ENCODE measurements at places on chromosomes 3 and 15.
A peak's percentile ranks its signal among the peaks of the same experiment; 100 is the strongest.

GRCh38 chr3:142035308-142035922 is 113.9 kb downstream of the TFDP2 start:
- DNase-seq: no peak

DNA sequence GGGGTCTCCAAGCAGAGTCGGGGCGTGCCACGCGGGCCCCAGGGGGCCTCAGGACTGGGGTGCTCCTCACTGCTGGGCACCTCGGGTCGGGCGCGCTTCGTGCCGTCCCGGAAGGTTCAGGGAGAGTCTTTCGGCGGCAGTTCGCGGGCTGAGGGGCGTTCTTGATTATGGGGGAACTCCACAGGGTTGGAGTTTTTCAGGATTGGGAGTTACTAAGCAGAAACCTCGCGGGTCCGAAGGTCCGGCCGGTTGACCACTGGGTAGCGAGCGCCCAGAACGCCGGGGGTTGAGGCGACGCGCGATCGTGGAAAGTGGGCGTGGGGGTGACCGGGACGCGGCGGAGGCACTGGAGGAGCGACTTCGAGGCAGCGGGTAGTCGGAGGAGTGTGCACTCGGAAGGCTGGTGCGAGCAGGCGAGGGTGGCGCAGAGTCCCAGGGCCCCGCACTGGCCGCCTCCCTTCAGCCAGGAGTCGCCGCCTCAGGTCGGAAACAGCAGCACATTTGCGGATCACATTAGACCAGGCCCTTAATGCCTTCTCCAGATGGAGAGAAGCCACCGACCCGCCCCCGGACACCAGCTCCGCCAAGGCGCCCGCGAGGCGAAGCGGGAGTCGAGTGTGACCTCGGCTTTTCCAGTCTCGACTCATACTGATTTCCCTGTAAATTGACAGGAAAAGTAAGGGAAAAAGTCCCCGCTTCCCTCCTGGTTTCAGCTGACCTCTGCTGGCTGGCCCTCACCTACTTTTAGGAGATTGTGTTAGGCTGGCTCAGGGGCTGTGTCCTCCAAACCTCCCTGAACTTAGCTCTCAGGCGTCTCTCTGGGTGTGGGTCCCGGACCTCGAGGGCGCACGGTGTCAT is 685 bp downstream of the ADAMTSL3 start:
- peak; percentile 53 for DNase-seq

GRCh38 chr3:48634661-48635221 is 520 bp downstream of the SLC26A6 start:
- DNase-seq: peak; percentile 62

DNA sequence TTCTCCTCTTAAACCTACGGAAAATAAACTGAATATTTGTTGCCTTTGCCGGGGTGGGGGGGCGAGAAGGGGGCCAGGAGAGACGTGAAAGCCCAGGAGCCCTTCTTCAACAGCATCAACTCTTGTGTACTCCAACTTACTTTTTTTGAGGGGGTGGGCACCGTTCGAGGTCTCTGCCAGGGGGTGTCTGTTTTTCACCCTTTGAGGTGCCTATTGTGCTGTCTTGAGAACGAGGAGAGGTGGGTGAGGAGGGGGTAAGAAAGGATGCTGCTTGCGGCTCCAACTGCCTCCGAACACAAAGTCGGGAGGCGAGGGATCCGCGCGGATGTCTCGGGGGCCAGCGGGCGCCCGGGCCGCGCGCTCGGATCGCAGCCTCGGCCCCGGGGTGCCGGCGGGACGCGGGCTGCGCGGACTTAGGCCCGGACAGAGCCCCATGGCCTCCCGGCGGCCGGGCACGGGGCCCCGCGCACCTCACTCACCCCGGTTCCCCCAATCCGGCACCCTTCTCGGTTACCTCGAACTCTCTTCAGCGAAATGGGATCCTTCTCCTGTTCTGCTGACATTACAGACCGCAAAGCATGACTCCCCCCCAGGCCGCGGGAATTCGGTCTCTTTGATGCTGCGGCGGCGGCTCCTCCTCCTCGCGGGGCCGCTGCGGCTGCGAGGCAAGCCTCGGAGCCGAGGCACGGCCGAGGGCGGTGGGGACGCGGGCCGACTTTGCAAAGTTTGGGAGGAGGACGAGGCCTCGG is 650 bp downstream of the PYGO1 start:
- peak; percentile 71 for DNase-seq

GRCh38 chr3:43640681-43641080 is 18.9 kb upstream of the ANO10 start:
- no peak for DNase-seq

DNA sequence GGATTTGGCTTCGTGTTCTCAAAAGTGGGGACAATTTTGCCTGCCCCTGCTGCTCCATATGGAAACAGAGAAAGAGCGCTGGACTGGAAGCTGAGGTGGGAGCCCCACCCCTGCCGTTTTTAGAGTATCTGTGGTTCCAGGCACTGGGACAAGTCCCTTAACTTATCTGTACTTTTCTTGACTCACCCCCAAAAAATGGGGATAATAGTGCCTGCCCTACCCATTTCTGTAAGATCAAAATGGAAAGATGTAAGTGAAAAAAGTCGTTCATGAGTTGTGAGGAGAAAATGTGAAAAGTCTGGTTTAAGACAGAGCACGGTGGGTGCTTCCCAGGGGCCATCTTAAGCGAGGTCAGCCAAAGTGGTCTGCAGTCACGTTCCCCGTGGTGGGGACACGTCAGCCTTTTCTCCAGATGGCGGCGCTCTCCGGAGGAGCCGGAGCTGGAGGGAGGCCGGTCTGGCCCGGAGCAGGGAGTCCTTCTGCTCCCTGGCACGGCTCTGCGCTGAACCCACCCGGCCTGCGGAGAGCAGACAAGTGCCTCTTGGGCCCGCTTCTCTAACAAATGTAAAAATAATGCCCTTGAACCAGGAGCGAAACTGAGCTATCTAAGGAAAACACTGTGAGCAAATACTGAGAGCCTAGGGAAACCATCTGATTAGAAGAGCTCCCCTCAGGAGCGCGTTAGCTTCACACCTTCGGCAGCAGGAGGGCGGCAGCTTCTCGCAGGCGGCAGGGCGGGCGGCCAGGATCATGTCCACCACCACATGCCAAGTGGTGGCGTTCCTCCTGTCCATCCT is at the start of gene CLDN18:
Gene CLDN18 (plus strand): TSS at position 690 of the 797 bp plus-strand sequence. CDS start 61 bp downstream, at position 751.
- DNase-seq: no peak

- no peak for DNase-seq
These were observed 3.5 kb downstream of the SIDT1 start for GRCh38 chr3:113535898-113536297.

GRCh38 chr15:59369597-59369996 is 3.1 kb downstream of the MYO1E start:
- DNase-seq: no peak

GRCh38 chr3:71461749-71462483 is 121.6 kb downstream of the FOXP1 start:
- DNase-seq: no peak

DNA sequence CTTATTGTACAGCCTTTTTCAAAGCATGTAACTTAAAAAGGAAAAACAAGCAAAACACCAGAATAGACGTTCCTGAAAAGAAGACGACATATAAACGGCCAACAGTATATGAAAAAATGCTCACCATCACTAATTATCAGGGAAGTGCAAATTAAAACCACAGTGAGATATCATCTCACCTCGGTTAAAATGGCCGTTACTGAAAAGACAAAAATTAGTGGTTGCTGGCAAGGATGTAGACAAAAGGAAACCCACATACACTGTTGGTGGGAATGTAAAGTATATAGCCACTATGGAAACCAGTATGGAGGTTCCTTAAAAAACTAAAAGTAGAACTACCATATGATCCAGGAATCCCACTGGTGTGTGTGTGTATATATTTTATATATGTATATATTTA is 64.5 kb upstream of the MLF1 start:
- no peak for DNase-seq

- peak; percentile 73 for DNase-seq
These were observed at the start of gene BHLHE40 for GRCh38 chr3:4979428-4980228. BHLHE40 (plus strand) TSS chr3:4979437; CDS start chr3:4979719, 282 bp downstream.

GRCh38 chr3:60542995-60543394 is 708.3 kb downstream of the FHIT start:
- DNase-seq: no peak

DNA sequence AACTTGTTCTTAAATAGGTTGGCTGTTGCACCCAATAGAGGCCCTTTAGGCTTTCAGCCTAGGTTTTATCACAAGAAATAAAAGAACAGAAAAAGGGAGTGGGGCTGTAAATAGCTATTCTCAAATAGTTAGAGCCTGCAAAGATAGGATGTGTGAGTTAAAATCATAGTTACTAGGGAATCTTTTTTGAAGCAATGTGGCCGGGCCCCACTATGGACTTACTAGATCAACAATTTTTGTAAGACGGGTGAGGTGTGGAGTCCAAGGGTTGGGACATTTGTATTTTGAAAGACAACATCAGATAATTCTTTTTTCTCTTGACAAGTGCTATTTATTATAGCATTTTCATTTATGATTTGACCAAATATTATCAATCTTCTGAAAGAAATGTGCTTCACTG is 5.8 kb downstream of the NECTIN3 start:
- DNase-seq: no peak

DNA sequence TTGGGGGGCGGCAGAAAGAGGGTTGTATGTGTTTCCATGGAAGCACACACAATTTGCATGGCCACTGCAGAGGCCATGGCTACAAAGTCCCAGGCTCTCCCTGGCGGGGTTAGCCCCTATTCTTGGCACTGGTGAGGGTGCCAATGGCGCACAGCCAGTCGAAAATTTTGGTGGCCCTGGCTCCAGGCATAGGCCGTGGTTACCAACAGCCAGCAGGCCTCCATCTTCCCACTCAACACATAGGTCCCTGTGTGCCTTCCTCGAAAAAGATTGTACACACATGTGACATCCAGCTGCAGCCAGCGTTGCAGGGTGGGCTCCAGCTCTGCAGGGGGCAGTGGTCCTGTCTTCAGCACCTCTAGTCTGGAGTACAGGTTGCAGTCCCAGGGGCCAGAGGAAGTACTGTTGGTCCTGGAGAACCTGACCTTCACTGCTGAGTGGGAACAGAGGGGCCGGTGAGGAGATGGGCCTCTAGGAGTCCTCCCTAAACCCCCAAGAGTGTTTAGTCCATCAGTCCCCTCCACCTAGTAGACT is 7.1 kb downstream of the P4HTM start:
- DNase-seq: no peak

DNA sequence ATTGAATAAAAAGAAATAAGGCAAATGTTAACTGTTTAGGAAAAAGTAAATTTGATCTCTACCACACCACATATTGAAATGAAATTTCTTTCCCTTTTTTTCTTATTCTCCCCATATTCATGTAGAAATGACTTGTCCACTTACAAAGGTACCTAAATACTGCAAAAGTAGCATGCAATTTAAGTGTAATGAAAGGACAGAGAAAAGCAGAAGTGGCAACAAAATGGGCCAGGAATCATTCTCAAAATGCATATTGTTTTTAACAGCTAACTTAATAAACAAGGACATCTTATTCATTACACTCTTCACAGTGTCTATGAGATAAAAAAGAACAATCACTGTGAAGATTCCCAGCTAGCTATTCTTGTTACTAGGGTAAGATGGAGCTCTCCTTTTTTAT is 40.6 kb upstream of the FGF7 start:
- DNase-seq: no peak

GRCh38 chr3:139532976-139533375 is 6.6 kb downstream of the RBP1 start:
- no peak for DNase-seq

- no peak for DNase-seq
These were observed 29.9 kb downstream of the IGSF10 start for GRCh38 chr3:151430821-151431484.

GRCh38 chr15:66906668-66907614 is 158.5 kb upstream of the SMAD3 start:
- DNase-seq: no peak

GRCh38 chr3:82461049-82461889 is 699.8 kb upstream of the GBE1 start:
- no peak for DNase-seq

- DNase-seq: no peak
These were observed 257.4 kb downstream of the SV2B start for GRCh38 chr15:91357486-91357885.

DNA sequence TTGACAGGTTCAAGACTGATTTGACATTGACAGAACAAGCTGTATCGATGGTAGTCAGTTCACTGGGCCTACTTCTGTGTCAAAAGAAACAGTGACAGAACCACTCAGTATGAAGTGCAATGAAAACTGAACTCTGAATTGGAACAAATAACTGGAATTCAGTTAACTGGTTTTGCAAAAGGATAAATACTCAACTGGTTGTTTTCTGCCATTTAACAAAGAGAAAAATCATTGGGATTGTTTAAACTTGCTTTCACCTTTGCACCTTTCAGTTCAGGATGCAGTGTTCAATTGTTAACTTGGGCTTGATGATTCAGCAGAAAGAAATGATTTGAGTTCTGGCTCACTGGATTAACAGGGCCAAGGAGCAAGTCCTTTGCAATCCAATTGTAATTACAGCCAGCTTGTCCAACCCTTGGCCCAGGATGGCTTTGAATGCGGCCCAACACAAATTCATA is 4.9 kb downstream of the BTD start:
- DNase-seq: no peak

GRCh38 chr15:59545573-59545972 is 66.0 kb upstream of the GCNT3 start:
- DNase-seq: no peak

- DNase-seq: no peak
These were observed 841.9 kb downstream of the OTOL1 start for GRCh38 chr3:162338514-162338913.

DNA sequence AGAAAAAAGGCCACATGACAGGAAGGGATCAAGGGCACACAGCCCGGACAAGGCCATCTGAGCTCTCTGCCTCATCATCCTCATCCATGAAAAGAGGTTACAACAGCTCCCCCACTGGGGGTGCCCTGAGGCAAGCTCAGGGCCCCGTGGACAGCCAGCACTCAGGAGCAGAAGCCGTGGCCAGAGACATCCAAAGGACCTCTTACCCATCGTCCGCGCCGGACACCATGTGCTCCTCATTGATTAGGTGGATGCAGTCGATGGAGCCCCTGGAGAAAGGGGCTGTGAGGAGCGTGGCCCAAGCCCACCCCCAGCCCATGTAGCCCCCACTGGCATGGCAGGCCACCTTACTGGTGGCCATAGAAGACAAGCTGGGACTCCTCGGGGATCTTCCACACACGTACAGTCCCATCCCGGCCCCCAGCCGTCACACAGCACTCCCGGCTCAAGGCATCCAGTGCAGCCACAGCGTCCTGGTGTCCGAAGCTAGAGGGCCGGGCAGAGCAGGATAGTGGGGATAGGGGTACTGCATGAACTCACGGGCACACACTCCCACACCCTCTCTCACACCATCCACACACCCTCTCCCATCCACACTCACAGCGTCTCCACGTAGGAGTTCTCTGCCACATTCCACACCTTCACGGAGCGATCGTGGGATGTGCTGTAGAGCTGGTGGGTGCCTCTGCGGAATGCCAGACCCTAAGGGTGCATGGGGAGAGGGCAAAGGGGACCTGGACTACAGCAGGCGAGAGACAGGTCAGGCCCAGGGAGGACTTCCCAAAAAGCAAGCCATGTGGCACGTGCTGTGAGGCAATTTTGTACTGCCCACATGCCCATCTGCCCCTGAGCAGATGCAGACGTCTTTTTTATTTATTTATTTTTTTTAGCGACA is 6.5 kb downstream of the RRP9 start:
- no peak for DNase-seq

- DNase-seq: peak; percentile 23
These were observed 5.7 kb upstream of the DYNLT2B start for GRCh38 chr3:196323691-196324090.
